ENCODE measurements at places on chromosomes 13 and 19.

DNA sequence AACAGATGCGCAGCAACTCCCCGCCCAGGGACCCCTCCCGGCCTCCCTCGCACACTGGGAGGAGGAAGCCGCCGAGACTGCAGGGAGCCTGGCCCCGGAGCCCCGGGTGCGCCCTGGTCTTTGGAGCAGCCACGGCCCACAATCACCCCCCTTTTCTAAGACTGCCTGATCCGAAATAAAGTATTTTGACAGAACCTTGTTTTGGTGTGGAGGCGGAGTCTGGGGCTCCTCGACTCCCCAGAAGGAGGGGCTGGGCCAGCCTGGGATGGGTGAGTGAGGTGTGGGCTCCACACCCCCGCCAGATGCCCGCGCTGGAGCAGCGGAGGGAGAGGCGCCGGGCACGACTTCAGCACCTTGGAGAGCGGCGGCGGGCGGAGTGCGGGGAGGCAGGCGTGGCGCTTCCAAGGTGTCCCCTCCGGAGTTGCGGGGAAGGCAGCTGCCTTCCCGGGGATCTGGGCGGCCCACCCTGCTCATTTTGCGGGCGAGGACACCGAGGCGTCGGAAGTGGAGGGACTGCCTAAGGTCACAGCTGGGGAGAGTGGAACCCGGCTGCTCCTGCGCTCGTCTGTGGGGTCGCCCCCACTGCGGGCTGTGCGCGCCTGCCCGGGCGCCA lies 9.4 kb downstream of the SIRT6 start:
- DNase-seq, result peak; percentile 92

DNA sequence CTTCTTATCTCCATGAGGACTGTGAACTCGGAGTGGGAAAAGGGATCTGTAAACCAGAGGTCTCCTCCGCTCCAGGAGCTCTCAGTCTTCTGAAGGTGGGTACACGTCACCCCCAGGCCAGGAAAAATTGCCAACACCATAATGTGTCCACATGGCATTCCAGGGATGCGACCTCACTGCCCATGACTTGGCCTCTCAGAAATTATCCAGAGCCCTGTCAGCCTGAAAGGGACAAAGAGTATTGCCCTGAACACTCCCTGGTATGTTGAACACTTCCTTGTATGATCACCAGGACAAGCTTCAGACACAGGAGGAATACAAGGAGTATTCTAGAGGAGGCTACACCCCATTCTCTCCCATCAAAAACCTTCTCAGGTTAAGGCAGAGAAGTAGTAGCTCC lies 81.0 kb upstream of the SLC7A1 start:
- DNase-seq, result no peak

DNA sequence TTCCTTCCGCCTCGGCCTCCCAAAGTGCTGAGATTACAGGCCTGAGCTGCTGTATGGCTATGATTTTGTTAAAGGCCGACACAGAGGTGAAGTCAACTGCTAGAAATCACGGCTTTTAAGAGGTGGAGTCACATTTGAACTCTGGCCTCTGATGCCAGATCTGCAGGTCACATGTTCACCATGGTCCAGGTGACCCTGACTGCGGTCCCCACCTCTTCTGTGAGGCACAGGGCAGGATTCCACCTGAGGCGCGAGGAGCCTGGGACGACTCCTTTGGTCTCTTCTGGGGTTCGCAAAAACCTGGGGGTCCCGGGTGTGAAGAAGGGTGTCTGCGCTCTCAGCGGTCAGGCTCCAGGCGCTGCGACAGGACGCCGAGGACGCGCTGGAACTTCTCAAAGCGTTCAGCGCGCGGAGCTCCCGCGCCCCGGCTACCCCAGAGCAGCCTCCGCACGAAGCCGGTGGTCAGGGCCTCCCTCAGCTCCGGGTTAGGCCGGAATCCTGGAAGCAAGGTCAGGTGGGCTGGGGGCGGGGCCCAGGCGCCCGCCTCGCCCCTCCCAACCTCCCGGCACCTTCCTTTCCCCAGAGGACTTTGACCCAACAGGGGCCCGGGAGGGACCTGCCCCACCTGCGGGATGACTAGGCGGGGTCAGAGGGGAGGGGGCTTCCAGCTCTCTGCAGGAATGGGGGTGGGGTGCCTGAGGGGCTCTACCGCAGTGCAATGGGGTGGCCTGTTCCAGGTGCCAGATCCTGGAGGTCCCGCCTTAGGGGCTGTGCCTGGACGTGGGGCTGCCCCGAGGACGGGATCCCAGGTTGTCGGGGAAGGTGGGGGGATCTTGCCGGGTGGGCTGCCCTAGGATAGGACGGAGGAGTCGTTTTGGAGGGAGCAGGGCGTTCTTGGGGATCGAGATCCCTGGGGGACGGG lies 13.0 kb downstream of the TRIP10 start:
- peak; percentile 83 for DNase-seq

DNA sequence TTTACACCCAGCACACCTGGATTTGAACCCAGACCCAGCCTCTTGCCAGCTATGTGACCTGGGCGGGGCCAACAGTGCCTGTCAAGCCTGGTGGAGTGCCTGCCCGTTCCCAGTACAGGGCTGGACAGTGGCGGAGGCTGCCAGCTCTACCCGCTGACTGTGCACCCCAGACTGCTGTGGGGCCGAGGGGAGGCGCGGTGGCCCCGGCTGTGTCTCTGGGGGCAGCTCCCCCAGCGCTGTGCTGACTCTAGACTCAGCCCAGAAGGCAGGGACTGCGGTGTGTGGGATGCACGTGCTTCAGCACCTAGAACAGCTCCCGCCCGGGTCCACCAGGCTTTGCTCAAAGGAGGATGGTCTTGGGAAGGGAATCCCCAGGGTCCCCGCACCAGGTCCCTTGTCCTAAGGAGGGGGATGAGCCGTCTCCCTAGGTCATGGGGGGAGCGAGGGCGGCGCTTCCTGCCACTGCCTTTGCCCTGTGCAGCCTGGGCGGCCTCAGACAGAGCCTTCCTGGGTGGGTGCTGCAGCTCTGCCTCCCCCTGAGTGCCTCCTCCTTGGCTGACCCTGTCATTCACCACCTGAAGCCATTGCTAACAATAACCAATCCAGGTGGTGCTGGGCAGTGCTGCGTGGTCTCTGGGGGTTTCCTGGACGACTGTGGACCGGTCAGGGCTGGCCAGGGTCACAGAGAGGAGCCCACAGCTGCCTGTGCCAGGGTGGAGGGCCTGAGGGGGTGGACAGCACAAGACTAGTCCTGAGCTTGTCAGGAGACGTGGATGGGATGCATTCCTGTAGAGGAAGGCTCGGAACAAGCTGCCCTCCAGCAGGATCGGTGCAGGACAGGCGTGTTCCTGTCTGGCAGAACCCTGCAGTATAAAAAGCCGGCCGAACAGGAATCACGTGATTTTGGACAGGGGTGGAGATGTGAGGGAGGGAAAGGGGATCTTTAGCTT lies 18.6 kb downstream of the TMEM255B start:
- DNase-seq, result peak; percentile 88

DNA sequence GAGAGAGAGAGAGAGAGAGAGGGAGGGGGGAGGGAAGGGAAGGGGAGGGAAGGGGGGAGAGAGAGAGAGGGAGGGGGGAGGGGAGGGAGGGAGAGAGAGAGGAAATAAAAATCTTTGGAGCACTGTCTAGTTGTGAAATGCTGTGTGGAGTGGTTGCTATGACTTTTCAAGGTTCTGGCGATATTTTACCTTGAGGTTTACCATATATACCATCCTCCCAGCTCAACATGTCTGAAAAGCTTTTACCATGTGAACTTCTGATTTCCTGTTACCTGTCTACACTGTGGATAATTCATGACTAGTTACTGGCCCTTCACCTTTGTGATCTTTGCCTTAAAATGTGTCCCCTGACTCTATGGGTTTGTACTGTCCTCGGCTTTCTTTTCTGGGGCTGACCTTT lies 38.2 kb downstream of the SERP2 start:
- DNase-seq, result no peak

DNA sequence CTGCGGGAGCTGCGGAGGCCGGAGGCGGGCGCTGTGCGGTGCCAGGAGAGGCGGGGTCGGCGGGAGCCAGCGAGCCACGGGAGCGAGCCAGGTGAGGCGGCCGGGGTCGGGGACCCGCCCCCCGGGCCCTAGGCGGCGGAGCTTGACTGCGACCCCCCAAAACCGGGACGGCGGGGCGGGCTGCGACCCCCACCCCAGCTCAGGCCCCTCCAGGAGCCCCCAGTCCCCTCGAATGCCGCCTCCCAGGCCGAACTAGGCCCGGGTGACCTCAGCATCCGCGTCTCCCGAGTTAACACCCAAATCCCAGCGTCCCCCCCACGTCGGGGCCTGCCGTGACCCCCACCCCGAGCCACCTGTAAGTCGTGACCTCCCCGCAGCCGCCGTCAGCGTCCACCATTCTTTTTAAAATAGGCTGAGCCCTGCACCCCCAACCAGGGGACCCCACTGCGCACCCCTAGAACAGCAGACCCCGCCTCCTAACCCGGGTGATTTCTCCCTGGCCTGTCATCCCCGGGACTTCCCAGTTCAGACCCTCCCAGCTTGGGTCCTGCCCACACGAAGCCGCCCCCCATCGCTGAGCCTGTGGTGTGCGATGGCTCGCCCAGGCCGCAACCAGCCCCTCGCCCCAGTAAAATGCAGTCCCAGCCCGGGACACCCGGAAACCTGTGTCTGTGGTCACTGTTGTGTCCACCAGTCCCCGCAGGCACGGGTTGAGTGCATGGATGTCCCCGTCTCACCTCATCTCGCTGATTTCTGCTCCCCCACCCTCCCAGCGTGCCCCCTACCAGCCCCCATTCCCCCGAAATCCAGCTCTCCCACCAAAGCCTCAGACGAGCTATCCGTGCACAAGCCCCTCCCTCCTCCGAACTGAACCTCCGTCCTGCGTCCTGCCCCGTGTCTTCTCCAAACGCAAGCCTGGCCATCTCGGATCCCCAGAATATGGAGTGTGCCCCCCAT lies 551 bp downstream of the FZR1 start:
- peak; percentile 47 for DNase-seq

- no peak for DNase-seq
Observed at GRCh38 chr19:42421591-42422031, 5.6 kb downstream of the LIPE start.

DNA sequence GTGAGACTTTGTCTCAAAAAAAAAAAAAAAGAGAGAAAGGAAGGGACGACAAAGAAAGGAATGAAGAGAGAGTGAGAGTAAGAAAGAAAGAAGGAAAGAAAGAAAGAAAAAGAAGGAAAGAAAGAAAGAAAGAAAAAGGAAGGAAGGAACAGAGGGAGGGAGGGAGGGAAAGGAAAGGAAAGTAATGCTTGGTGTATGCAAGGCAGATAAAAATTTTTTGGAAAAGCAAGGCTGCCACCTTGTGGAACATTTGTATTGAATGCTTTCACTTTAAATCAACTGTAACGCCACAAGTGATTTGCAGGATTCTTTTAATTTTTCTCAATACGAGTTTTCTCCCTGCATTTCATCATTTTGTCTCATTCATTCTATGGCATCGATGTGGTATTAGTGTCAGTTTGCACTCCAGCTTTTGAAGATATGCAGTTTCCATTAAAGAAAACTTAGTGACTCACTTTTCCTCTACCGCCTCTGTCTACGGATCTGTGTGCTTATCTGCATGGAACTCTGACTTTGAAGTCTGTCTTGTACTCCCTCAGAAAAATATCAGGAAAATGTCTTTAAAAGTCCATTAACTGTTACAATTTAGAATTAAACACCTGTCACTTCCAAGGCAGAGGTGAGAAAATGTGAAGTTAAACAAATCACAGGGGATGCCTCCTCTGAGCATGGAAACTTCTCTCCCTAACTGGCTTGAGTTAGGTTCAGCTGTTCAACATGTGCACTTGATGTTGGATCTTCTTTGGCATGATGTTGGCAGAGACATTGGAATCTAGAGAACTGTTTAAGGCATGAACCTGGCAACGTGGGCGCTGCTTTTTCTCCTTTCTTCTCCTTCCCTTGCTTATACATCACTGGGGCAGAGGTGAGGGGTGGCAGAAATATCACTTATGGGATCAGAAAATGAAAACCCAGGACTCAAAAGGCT lies 20.0 kb upstream of the ZDHHC20 start:
- DNase-seq, result peak; percentile 80

DNA sequence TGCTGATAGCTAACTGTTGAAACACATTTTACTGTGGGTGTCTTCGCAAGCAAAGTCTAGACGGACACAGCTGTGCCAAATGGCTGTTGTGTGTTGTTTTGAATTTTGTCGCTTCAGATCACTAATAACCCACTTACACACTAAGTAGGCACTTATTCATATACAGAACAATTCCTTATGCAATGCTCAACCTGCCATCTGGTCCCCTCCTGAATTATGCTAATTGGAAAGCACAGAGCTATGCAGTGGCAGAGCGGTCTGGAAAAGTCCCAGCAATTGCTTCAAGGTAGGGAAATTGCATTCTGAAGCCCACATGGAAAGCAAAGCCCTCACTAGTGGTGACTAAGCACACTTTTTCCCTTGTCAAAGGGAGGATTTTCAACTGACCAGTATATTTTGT lies 69.9 kb downstream of the C13orf42 start:
- no peak for DNase-seq

DNA sequence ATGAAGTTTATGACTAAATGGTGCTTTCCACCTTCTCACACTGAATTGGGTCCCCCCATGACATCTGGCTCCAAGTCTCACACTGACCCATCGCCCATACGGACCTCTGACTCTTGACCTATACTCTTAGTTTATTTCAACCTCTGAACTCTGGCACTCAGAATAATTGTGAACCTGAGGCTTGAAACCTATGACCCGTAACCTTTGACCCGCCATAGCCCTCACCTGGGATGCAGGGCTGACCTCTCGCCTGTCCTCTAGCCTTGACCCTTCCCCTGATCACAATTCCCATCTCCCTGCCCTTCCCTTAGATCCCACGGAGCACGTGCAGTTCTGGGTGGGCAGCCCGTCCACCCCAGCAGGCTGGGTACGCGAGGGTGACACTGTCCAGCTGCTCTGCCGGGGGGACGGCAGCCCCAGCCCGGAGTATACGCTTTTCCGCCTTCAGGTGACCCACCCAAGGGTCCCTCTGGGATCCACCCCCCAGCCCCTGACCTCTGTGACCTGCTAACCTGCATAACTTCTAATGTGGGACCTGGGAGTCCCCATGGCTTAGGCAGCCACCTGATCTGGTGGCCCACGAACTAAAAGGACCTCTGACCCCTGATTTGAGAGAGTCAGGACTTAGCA lies 5.1 kb downstream of the BCAM start:
- no peak for DNase-seq

GRCh38 chr19:6276447-6276846 lies 3.3 kb downstream of the MLLT1 start:
- no peak for DNase-seq

- DNase-seq, result no peak
Observed at GRCh38 chr13:76813891-76814290, 72.3 kb downstream of the KCTD12 start.

DNA sequence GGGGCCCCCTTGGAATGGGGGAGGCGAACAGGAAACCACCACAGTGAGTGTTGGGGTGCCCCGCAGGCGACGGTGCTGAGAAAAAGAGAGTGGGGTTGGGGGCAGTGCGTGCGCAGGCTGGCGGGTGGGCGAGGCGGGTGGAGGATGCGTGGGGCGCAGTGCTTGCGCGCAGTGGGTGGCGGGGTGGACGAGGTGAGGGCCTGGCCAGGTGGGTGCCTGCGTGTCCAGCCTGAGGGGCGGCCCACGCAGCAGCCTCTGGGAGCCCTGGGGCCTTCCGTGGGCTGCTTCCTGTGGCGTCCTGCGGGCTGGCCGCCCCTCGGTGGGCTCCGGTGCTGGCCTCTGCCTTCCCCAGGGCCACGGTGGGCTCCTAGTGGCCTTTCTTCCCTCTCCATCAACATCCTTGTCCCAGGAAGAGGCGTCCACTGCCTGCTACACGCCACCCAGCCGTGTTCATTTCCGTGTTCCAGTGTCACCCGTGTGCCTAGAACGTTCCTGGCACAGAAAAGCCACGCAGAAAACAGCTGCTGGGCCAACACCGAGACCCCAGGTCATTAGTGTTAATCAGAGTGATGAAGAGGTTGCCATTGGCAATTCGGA lies 7.1 kb downstream of the ATP11A start:
- DNase-seq, result no peak

- DNase-seq, result no peak
Observed at GRCh38 chr19:53553156-53553555, 15.2 kb downstream of the ZNF331 start.

Data from neural progenitor cell (in vitro differentiated cells).